Posterior cingulate gyrus (tissue), 11 donors: ENCODE measurements at places on chromosomes 12 and 14.

DNA sequence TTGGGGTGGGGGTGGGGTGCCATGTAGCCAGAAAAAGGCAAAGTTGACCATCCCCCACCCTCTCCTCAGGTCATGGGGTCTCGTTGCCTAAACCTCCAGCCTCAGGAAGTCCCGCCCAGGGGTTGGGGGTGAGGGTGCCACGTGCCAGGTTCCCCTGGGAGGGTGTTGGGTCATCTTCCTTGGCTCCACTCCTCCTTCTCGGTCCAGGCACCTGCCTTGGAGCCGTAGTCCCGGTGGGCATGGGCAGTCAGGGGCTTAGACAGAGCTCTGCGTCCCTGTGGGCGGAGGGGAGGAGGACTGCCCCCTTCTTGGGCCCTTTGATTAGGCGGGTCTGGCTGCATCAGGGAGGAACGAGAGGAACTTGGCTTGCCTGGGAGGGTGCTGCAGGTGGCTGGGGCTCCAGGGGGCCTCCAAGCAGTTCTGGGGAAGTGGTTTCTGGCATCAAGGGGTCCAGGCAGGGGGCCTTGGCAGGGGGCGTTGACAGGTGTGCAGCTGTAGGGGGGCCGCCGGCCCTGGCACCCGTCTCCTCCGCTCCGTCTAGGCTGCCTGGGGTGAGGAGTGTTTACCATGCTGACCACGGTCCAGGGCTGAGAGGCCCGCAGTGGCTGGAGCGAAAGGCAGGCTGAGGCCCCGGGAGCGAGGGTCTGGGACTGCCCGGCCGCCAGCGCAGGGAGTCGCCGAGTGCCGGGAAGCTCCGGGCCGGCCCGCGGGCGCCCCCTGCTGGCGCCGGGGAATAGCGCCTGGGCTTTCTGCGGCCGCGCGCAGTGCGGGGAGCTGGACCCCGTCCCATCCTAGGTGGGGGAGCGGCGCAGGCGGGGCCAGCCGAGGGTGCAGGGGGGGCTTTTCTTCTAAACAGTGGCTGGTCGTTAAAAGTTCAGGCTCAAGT, 7.9 kb downstream of the SETD1B start:
- peak; percentile 95 for DNase-seq

GRCh38 chr12:106066051-106066705, 72.6 kb downstream of the NUAK1 start:
- no peak for DNase-seq

GRCh38 chr12:122958198-122958888, 7.9 kb downstream of the ABCB9 start:
- no peak for DNase-seq

DNA sequence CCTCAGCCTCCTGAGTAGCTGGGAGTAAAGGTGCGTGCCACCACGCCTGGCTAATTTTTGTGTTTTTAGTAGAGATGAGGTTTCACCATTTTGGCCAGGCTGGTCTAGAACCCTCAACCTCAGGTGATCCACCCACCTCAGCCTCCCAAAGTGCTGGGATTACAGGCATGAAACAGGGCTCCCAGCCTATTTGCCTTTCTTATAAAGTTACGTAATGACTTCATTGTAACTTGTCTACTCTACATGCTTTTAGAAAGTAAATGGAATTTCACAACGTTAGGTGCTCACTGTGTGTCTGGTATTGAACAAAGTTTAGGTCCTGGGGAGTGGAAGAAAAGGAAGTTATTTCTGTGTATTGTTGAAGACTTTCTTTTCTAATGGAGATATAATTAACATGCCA, 12.5 kb downstream of the CFAP251 start:
- no peak for DNase-seq

- DNase-seq, result no peak
These were observed 16.5 kb downstream of the PLBD2 start for GRCh38 chr12:113374823-113375428.

- DNase-seq, result no peak
These were observed 270.6 kb downstream of the NAV3 start for GRCh38 chr12:78101113-78101876.

DNA sequence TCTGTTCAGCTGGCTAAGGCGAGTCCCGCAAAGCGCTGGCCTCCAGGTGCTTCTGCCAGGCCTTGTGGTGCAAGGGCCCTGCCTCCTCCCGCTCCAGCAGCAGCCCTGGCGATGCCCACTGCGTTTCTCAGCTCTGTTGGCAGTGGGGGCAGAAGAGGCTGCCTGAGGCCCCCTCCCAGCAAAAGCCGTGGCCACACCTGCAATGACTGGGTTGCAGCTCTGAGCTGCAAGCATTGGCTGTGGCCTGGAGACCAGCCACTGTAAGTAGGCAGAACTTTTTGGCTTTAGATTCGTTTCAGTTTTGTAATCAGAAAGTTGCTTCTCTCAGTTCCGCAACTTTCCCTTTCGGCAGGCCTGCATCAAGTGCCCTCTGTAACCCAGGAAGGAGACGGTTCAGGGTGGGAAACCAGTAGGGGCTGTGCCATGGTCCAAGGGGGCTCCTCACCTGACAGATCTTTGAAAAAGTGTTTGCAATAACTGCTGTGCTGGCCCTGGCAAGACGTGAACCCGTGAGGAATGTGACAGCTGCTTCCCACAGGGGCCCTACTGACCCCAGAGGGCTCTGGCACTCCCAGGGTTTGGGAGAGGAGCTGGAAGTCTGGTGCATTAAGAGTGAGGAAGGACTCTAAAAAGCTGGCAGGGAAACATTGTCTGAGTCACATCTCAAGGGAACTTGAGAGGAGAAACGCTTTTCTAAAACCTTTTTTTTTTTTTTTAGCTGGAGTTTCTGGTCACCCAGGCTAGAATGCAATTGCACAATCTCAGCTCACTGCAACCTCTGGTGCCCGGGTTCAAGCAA, 54.5 kb upstream of the MAX start:
- DNase-seq, result no peak

DNA sequence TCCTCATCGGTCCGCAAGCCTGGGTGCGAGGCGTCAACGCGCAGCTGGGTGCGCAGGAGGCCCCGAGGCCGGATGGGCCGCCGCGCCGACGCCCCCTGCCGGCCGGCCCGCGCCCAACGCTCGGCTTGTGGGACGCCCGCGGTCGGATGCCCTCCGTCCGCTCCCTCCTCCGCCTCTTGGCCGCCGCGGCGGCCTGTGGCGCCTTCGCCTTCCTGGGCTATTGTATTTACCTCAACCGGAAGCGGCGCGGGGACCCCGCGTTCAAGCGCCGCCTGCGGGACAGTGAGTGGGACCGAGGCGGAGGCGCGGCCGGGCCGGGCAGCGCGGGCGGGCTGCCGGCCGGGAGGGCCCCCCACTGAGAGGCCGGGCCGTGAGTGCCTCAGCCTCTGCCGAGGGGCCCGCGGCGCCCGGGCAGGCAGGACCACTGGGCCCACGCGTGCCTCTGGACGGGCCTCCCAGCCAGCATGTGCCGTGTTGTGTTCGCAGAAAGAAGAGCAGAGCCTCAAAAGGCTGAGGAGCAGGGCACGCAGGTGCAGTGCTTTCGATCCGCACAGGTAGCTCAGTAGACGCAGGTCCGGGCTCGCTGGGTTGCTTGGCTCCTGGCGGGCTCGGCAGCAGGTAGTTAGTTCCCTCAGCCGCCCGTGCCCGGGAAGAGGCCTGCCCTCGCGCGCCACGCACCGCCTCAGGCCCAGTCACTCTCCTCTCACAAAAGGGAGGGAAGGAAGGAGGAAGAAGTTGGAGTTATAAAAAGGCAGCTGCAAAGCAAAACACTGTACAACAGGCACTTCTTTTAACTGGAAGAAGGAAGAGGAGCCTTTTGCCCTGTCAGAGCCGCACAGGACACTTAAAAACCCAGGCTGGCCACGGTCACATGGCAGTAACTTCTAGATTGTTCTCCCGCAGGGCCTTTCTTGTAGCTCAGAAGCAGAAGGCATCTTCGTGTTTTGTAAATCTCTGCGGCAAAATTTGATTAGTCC, at the start of gene TOMM20L:
Gene TOMM20L, plus strand, starts transcription at position 119 of the 977 bp plus-strand sequence. Its CDS starts 28 bp downstream, at position 147.
- DNase-seq, result peak; percentile 48

GRCh38 chr12:109394891-109395290, 47.2 kb downstream of the MYO1H start:
- DNase-seq, result no peak

- DNase-seq, result no peak
These were observed 112.9 kb downstream of the C12orf42 start for GRCh38 chr12:103382736-103383346.

- peak; percentile 58 for DNase-seq
These were observed 23.6 kb downstream of the PACS2 start for GRCh38 chr14:105337966-105338741.

- no peak for DNase-seq
These were observed 159.5 kb downstream of the KIF26A start for GRCh38 chr14:104297721-104298401.

DNA sequence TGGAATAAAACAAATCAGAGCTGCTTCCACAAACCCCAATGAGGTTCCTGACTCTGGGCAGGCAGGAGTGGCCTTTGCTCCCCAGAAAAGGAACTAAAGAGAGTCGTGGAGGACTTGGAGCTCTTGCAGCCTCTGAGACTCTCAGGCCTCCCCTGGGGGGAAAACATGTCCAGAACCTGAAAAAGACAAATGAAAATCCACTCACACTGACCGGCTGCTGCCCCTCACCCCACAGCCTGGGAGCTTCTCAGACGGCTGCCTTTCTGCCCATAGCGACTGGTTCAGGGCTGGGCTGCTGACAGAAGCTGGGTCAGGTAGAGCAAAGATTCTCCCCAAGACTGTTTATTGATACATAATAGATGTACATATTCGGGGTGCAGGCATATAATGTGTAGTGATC, 356.0 kb downstream of the ADGRD1 start:
- no peak for DNase-seq

DNA sequence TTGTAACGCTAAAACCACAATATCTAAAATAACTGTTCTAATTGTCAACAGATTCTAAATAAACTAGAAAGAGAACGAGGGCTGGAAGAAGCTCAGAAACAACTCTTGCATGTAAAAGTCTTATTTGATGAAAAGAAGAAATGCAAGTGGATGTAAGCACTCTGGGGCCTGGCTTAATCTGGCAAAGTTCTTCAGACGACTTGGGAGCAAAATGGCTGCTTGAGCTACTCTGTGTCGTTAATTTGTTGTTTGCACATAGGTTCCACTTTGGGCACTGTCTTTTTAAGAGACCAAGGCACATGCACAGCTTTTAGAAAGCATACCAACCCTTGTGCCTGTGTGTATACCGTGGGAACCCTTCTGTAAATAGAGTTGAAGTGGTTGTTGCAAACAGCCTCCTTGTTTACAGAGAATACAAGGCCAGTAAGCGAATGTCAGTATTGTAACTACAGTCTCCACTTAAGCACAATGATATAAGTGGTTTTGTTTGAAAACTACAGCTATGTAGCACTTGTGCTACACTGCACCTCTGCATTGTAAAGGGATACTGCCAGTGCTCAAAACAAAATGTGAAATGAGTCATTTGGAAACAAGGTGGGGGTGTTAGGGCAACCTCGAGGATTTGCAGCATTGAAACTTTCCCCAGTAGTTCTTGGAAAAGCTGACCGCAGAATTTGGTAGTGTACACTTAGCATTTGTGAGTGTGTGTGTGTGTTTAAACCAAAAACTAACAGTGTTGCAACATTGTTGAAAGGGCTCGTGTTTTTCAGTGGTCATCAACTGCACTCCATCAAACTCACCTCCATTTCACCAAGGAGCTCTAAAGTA, 154.3 kb downstream of the CEP83 start:
- no peak for DNase-seq

DNA sequence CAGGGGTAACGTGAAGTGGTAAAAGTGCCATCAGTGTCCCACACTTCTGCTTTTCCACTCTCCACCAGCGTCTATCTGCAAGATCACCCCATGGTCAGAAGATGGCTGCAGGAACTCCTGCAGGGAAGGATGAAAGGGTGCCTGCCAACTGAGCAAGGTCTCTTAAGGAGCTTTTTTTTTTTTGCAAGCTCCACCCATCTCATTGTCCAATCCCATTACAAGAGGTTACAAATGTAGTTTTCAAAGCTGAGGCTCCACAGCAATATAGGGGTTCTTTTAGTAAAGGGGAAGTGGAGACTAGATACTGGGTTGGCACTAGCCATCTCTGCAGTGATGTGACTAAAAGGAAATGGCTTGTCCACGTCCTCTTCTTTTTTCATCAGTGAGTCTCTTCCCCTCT, 5.9 kb upstream of the BHLHE41 start:
- no peak for DNase-seq

- DNase-seq, result no peak
These were observed 235.3 kb upstream of the FOXN3 start for GRCh38 chr14:89652352-89652751.

DNA sequence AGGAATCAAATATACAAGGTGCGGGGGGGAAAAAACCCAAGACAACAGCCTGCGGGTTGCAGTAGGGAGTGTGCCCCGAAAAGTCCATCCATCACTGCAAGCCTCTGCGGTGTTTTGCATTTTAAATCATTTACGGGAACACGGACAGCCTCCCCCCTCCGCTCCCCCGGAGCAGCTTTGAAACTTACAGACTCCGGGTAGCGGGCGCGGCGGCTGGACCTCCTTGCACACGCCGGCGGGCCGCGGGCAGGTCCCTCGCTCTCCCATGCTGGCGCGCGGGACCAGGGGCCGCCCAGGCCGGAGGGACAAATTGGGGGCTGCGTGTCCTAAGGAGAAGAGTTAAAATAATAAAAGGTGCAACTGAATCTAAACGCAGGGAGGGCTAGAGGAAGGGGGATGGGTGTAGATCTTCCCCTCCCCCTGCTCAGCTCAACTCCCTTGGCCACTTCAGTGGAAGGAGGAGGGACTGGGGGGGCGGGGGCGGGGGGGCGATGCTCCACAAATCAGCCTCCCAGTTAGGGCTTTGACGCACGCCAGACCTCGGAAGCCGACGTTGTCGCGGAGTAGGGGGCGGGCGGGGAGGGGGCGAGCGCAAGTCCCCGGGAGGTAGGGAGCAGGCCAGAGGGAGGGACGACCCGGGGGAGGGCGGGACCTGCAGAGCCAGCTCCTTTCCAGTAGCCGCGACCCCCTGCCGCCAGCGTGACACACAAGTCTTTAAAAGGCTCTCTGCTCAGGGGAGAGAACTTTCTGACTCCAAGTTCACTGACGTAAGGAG, at the start of gene KCNJ8:
Gene KCNJ8, minus strand, starts transcription at position 349 of the 775 bp plus-strand sequence. CDS start 1,090 bp downstream, outside the sequence.
- DNase-seq, result no peak

DNA sequence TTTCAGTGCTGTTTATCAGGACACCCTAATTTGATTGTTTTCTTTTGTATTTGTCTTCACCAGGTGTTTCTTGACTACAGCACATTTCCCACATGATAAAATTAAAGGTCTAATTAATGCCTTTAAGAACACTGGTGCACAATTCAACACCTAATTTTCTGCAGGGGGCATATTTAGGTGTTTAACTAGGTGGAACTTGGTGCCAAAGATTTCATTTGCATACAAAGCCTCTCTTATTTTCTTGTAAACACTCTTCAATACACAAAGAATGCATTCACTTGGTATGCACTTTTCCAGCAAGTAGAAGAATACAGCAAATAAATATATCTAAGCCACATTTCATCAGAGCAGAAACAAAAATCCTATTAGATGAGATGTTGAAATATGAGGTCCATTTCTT, 646.2 kb upstream of the FOXG1 start:
- no peak for DNase-seq

GRCh38 chr14:50263321-50263720, 31.9 kb upstream of the SOS2 start:
- DNase-seq, result no peak
